ENCODE measurements at places on chromosomes 12 and 14.

- DNase-seq: no peak
Observed at GRCh38 chr12:38911611-38912010, 6.2 kb upstream of the CPNE8 start.

GRCh38 chr14:30888480-30889243, 14.3 kb downstream of the COCH start:
- DNase-seq: no peak

DNA sequence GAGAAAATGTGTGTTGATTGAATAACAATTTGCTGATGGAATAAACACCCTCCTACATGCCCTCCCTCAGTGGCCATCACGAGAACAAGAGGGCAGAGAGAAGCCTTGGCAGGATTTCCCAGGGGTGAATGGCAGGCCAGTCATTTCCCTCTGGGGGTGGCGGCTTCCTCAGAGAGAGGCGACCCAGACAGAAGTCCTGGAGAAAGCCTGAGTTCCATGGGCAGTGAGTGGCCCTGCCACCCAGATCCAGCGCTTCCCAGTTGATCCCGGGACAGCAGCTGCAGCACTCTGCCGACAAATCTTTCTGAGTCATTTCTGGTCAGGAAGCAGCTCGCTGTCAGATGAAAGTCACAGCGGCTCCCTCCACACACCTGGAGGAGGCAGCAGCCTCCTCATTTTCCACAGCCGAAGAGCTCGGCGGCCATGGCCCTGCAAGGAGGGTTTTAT, 123.0 kb downstream of the SCARB1 start:
- DNase-seq: no peak

DNA sequence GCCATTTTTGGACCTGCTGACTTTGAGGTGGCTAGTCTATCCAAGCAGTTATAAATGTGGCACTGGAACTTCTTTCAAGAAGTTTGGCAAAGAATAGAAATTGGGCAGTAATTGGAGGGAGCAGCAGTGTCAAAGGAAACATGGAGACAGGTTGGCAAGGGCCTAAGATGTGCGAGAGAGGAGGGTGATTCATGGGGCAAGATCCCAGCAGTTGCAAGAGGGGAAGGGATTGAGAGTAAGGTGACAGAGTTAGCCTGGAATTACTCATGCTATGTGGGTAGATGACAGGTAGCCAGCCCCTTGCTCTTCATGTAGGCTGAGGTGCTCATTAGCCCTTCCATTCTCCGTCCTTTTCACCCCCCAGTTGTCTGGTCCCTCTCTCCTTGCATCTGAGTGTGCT, 42.2 kb downstream of the FBXL14 start:
- no peak for DNase-seq

GRCh38 chr14:49971156-49972130, 78.6 kb downstream of the ARF6 start:
- peak; percentile 95 for DNase-seq

GRCh38 chr12:3252450-3252891, 175.3 kb downstream of the TSPAN9 start:
- peak; percentile 84 for DNase-seq

GRCh38 chr14:87529081-87529480, 463.9 kb downstream of the GALC start:
- DNase-seq: no peak

- DNase-seq: no peak
Observed at GRCh38 chr14:78316052-78316451, 145.9 kb downstream of the NRXN3 start.

DNA sequence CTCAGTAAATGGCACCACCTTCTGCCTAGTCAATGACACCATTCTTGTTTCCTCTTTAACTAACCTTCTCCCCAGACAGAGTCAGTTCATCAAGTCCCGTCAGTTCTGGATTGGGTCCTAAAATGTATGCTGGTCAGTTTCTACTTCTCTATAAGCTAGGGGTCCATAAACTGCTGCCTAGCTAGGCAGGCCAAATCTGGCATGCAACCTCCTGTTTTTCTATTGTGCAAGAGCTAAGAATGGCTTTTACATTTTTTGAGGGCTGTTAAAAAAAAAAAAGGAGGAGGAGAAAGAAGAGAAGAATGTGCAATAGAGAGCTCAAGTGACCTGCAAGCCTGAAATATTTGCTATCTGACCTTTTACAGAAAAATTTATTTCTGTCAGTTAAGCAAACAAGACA, 6.4 kb upstream of the TMED10 start:
- no peak for DNase-seq

GRCh38 chr12:69966409-69966808, 141.4 kb downstream of the MYRFL start:
- no peak for DNase-seq

DNA sequence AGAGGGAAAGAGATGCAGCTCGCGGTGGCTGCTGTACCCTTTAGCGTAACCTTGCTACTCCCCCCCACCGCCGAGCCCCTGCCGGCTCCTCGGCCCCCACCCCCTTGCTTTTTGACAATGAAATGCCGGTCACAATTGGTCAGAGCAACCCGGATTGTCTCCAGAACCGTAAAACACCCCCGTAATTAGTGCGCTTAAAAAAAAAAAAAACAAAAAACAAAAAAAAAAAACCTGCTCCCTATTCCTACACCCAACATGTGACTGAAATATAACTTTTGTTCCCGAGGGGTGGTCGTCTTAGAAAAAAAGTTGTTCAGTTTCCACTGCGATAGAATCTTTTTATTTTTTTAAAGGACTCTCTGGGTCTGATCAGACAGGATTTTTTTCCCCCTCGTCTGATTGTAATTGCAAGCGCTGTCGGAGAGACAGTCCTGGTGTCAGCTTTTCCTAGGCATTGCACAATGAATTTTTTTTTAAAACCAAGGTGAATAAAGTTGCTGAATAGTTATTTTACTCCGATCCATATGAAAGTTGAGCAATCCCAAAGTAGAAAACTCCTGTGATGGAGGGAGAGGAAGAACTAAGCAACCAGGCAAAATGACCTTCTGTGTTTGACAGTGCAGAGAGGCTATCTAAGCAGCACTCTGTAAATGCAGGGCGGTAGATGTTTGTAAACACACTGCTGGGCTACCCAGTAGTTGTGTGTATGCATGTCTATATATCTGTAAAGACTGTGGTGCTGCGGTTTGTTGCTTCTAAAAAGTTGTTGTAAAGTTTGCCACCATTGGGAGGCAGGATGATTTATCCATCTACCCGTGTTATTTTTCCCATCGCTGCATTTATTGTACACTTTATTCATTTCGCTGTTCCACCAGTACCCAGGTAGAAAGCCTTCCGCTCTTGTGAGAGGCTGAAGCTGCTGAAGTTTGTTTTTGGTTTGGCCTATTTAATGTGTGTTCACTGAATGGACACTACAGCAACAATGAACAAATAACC, 1.1 kb downstream of the ETV6 start:
- DNase-seq: peak; percentile 57

GRCh38 chr14:64966976-64967375, 5.2 kb downstream of the RAB15 start:
- DNase-seq: no peak

DNA sequence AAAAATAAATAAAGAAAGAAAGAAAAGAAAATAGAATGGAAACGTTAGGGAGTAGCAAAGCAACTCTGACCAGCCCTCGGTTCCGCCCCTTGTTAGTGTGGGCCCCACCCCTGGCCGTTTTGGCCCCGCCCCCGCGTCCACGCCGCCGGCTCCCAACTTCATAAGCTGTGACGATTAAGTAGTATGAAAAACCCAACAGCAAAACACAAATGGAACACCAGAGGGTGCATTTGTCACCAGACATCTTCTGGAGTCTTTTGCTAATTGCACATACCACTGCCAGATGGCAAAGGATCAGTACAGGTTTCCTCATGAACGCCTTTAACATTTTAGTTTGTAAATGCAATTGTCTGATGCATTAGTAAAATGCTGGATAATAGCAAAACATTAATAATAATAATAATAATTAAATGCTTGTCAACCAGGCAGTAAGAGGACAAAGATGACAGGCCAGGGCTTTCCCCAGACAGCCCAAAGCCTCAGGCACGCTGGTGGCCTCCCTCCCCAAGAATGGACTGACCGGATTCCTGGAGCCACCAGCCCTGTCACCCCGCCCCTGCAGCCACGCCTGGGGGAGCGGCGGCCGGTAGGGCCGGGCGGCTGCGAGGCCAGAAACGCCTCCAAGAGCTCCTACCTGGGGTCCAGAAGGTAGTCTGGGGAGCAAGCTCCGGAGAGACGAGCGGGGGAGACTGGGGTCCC, 23.6 kb downstream of the HSP90AA1 start:
- DNase-seq: peak; percentile 87

GRCh38 chr14:74347097-74347794, 1.0 kb upstream of the VRTN start:
- no peak for DNase-seq

- DNase-seq: no peak
Observed at GRCh38 chr12:88650715-88651114, 70.4 kb upstream of the KITLG start.

DNA sequence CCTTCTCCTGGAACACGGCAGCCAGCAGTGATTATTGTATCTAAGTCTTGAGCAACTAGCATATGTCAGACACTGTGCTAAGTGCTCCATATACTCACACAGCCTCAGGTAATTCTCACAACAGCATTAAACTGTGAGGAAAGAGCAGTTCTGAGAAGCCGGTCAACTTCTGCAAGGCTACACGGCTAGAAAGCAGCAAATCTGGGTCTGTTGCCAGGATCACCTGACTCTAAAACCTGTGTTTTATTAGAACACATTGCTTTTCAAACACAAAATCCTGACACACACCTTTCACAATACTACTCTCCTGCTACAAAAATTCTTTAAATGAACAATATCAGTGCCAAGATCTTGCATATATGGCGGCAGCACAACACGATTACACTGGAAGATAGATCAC, 49.8 kb upstream of the CRACR2A start:
- DNase-seq: no peak

GRCh38 chr14:63542231-63542999, 762 bp downstream of the PPP2R5E start:
- peak; percentile 62 for DNase-seq
